Activated CD4-positive, CD25-positive, alpha-beta regulatory T cell treated with anti-CD3 and anti-CD28 coated beads, Interleukin-2, amount 50 U/mL, for 24 hours (primary cell): ENCODE measurements at places on chromosomes 3 and 15.
A peak's percentile ranks its signal among the peaks of the same experiment; 100 is the strongest.

DNA sequence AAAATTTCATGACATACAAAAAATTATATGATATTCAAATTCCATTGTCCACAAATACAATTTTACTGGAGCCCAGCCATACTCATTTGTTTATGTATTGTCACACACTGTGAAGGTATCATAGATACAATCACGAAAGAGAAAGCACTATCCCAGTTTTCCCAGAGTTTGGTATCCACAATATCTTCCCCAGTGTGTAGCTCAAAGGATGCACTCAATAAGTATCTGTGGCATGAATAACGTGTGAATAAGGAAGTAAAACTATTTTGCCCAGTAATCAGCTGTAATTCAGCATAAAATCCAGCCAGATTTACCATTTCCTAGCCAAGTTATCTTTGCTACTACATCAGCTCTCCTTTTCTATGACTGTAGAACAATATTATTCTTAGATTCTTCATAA lies 131.3 kb upstream of the KCNMB2 start:
- ATAC-seq: no peak

DNA sequence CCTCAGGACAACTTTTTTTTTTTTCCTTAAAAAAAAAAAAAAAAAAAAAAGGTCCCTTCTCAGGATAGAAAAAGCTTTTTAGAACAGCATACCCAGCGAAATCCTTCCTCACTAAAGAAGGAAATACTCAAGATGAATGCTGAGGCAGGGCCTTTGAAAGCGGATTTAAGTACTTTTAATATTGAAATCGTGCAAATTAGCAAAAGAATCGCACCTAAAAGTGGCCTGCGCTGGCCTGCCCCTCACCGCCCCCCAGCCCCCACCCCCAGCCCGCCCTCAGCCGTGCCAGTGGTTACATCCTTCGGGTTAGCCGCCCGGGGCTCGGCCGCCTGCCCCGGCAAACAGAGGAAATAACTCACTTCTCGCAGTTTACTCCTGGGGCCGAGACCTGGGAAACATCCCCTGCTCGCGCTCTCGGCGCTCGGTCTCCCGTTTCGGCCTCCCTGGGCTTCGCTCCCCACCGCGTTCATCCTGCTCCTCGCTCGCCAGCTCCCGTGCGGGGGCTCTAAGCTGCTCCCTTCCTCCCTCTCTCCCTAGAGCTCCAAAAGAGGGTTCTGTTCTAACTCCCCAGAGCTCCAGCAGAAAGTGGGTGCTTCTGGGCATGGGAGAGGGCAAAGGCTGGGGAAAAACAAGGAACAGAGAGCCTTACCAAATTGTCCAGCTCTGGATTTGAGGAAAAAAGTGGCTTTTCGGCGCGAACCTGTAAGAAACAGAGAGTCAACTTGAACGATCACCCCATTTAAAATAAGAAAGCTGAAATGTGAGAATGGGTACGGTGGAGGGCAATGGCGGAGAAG lies 5.2 kb downstream of the MEIS2 start:
- ATAC-seq: no peak

DNA sequence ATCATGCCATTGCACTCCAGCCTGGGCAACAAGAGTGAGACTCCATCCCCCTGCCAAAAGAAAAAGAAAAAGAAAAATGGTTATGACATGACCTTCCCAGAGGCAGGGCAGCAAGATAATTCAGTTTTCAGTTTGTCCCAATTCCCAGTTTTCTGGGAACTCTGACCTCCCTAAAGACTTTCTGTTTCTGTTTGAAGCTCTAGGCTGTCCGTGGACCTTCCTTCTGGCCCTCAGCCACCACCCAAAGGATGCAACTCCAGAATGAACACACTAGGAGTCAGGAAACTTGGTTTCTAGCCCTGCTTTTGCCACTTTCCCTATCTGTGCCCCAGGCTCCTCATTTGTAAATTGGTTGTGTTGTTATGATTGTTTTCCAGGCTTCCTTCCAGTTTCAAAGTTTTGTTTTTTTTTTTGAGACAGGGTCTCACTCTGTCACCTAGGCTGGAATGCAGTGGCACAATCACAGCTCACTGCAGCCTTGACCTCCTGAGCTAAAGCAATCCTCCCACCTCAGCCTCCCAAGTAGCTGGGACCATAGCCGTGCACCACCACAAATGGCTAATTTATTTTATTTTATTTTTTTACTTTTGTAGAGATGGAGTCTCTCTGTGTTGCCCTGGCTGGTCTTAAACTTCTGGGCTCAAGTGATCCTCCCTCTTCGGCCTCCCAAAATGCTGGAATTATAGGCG lies 68.6 kb downstream of the CDC25A start:
- no peak for ATAC-seq

DNA sequence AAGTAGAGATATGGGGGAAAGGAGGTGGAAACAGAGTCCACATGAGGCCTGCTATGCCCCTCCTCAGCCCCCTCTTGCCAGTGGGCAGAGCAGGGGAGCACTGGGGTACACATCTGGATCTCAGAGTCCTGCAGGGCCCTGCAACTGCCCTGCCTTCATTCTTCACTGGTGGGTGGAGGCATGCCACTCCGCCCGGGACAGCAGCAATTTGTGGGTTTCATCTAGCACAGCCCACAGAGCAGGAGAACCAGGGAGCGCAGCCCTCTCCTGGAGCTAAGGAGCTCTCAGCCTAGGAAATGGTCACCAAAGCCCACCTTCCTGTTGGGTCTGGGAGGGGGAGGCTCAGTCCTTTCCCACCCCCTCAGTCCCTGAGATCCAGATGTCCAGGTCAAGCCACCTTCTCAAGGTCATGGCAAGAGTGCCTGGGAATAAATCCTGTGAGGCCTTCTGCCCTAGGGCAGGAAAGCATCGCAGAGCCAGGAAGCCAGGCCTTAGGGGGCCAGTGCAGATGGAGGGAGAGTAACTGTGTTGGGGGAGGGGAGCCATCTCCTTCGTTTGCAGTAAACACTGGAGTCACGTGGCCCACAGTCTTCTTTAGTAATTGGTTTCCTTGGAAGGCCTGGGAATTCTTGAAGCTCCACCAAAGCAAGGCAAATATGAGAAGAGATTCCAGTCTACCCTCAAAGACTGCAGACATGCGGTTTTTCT lies 31.0 kb downstream of the ANP32A start:
- no peak for ATAC-seq

DNA sequence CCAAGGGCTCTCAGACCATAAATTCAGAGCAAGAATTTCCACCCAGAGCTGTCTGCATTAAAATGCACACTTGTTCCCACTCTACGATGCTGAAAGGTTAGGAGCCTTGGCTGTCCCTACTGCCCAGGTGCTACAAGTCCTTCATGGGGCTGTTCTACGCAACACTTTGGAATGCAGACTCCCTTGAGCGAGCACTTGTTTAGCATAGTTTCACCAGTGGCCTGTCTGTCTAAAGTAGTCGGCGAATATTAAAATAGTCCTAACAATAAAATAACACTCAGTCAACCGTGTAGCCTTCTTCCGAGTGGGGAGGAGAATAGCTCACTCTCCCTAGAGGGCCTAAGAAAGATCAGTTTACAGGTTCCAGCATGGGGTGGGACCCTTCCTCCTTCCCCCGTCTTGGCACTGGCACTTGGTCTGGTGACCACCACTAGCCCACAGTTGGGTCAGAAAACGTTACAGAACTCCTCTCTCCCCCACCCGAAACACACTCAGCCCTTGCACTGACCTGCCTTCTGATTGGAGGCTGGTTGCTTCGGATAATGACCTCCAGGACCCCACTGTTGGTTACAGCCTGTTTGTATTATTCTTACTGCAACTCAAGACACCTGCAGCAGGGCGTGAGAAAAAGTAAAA lies at the start of gene CLDN16:
Gene CLDN16 (plus strand): TSS at position 586 of the 636 bp plus-strand sequence. CDS start 167 bp downstream, outside the sequence.
- no peak for ATAC-seq

GRCh38 chr3:15329046-15330005 lies 3.1 kb downstream of the SH3BP5 start:
- no peak for ATAC-seq

DNA sequence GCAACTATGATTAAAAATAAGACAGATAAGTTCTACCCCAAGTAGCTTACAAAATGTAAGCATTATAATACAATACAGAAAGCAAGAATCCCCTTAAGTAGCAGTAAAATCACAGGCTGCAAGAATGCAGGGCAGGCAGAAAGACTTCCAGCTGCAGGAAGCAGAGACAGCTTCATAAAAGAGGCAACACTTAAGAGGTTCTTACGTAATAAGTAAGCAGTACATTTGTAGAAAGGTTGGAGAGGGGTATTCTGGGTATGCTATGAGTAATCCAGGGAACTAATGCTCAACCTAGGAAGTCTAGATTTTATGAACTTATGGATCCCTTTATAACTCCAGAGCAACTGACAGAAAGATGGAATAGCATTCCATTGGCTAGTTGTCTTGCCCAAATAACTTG lies 151.6 kb downstream of the IL5RA start:
- no peak for ATAC-seq

DNA sequence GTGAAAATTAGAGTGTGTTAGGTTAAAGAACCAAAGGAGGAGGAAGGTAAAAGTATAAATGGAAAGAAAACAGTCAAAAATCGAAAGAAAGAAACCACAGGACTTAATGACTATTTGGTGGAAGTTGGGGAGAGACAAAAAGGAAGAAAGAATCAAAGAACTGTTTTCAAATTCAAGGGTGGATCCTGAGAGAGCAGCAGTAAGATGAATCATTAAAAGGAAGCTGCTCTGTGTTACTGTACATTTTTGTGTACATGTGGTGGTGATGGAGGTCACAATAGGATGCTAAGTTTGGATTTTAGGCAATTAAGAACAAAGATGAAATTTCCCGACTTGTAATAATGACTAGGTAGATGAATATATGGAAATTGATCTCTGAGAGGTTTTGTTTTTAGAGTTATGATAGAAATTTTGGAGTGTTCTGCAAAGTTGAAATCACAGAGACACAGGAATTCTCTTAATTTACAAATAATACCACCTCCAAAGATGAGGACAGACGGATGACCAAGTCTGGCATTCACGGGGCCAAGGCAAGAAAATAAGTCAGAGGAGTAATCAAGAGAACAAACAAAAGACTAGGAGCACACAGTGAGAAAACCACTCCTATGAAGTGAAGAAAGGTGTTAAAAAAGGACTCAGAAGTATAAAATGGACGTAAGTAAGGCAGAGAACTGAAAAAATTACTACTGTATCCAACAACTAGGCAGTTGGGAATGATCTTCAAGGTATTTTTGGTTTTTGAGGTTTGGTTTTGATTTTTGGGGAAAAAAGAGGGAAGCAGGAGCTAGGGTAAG lies 7.1 kb downstream of the DHX36 start:
- no peak for ATAC-seq

- ATAC-seq: no peak
These were observed 17.4 kb upstream of the TMPRSS7 start for GRCh38 chr3:112017091-112017490.

DNA sequence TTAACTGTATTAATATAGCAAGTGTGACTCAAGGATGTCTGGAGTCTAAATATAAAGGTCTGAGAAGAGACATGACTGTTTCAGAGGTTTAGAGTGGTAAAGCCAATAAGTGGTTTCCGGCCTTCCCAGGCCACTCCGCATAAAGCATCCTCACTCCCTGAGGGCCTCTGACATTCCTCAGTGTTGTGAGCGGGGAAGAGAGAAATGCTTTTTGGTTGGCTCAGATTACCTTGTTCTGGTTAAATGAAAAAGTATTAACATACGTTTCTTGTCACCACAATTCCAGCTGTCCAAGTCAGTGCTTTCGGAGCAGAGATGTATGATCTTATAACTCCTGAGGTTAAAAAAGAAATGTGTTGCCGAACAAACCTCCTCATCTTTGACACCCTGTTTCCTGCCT lies 103.8 kb downstream of the RBMS3 start:
- ATAC-seq: no peak

DNA sequence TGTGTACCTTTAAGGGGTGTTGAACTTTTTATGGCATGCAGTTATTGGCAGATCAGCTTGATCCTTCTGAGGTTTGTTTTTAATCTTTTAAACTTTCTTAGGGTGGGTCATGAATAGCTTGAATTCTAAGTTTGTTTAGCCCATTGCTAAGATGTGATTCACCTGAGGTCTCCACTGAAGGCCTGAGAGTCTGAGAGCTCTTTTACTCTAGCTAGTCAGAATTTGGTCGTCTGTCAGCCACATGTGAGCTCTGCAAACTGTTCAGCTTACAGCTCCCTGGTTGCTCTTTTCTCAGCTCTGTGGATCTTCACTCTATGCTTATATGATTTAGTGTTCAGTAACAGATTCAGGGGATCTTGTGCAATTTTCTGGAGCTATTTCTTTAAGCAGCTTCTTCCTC lies 161.3 kb downstream of the ABHD5 start:
- no peak for ATAC-seq

DNA sequence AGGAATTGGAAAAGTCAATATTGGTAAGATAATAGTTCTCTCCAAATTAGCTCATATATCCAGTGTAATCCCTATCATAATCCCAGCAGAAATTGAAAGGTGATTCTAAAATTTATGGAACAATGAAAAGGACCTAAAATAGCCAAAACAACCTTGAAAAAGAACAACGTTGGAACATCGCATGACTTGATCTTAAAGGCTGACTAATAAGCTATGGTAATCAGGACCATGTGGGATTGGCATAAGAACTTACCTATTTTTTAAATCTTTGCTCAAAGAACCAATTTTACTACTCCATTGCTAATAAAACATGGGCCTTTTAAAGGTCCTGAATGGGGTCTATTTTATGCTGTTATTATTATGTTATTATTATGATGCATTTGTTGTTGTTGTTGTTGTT lies 40.9 kb downstream of the B3GNT5 start:
- no peak for ATAC-seq

GRCh38 chr15:41876007-41876406 lies 17.8 kb downstream of the SPTBN5 start:
- no peak for ATAC-seq

DNA sequence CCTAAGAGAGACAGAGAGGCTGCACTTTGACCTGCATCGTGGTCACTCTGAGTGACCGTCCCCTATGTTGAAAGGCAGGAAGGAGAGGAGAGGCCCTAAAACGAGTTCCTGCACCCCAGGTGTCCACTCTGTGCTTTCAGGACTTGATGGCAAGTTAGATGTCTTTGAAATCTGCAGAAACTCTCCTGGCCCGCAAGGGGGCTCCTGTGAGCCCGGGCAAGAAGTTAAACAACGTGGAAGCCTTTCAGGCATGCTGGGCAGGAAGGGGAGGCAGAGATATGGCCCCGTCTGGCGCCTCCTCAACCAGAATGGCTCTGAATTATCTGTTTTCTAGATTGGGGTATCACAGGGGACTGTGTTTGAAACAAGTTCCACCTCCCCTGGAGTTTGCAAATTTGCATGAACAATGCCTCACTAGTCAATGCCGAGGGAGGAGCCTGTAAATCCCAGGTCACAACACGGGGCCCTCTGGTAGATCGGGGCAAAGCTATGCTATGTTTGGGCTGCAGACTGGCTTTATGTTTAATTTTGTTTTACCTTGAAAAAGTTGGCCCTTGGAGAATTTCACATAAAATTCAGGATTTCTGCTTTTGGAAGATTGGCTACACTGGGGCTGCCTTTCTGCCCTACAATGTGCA lies 9.8 kb downstream of the CTXND1 start:
- no peak for ATAC-seq

- ATAC-seq: peak; percentile 95
These were observed 60.0 kb upstream of the STT3B start for GRCh38 chr3:31472479-31473390.

- ATAC-seq: no peak
These were observed 242.6 kb upstream of the TOPAZ1 start for GRCh38 chr3:43998836-43999727.

GRCh38 chr3:69563981-69564380 lies 175.3 kb upstream of the MITF start:
- ATAC-seq: no peak

- ATAC-seq: no peak
These were observed 3.9 kb downstream of the ZNF197 start for GRCh38 chr3:44628716-44629115.
